ENCODE measurements at places on chromosomes 4 and X.

DNA sequence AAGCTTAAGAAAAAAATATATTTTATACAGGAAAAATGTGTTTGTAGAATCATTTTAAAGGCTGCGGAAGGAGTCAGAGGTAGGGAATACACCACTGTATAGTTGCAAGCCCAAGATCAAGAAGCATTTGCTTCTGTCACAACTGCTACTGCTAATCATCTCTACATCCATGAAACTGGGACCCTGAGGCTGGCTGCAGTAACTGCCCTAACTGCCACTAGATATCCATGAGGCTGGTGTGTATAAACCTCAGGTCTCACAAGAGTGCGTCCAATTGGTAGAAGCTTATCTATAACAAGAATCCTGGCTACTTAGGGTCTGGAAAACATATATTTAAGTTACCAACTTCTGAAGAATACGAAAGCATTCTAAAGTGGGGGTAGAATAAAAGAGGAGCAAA is 69.1 kb downstream of the RXFP1 start:
- DNase-seq = no peak

DNA sequence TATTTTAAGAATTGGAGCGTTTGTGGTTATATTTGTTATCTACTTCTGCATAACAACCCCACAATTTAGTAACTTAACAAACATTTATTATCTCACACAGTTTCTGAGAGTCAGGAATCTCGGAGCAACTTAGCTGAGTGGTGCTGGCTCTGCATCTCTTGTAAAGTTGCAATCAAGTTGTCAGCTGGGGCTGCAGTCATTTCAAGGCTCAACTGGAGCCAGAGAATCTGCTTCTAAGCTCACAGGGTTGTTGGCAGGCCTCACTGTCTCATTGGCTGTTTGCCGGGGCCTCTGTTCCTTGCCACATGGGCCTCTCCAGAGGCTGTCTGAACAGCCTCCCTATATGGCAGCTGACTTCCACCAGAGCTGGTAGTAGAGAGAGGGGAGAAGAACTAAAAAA is 281.2 kb upstream of the GNPDA2 start:
- DNase-seq = no peak

- DNase-seq = no peak
Measured at GRCh38 chr4:128357286-128357685, 69.7 kb upstream of the PGRMC2 start.

DNA sequence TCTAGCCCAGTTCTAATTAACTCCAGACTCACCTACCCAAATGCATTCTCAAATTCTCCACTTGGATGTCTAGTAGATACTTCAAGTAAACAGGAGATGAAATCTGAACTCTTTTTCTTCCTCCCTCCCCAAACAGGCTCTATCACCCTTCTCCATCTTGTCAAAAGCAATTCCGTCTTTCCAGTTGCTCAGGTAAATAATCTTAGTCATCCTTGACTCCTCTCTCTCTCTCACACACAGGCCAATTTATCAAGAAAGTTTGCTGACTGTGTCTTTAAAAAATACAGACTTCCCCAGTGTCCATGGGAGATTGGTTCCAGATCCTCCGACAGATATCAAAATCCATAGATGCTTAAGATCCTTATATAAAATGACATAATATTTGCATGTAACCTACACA is 12.9 kb downstream of the TXK start:
- DNase-seq = no peak

GRCh38 chrX:36019125-36019524 is 99.6 kb downstream of the CFAP47 start:
- no peak for DNase-seq

GRCh38 chr4:185805979-185806378 is 6.0 kb downstream of the SORBS2 start:
- DNase-seq = no peak

GRCh38 chrX:14956813-14957582 is 83.8 kb downstream of the MOSPD2 start:
- DNase-seq = no peak

GRCh38 chrX:150736475-150736874 is 43.3 kb downstream of the MTMR1 start:
- DNase-seq = no peak

- DNase-seq = peak; percentile 55
Measured at GRCh38 chr4:82797405-82798111, 1.0 kb downstream of the SCD5 start.

GRCh38 chr4:2771264-2771663 is 15.1 kb upstream of the TNIP2 start:
- DNase-seq = no peak

DNA sequence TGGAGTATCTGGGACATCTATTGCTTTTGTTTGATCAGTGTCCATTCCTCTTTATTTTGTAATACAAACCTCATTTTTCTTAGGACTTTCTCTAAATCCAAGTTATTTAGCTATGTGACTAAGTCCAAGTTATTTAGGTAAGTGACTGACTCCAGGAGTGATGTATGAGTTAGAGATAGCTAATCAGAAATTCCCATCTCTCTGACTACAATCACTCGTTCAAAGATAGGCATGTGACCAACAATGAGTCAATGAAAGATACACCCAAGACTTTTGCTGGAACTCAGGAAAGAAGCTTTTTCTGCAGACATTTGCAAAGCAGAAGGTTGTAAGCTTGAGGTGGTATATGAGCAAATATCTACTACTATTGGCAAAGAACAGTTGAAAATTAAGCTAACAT is 72.5 kb upstream of the KCNIP4 start:
- no peak for DNase-seq

DNA sequence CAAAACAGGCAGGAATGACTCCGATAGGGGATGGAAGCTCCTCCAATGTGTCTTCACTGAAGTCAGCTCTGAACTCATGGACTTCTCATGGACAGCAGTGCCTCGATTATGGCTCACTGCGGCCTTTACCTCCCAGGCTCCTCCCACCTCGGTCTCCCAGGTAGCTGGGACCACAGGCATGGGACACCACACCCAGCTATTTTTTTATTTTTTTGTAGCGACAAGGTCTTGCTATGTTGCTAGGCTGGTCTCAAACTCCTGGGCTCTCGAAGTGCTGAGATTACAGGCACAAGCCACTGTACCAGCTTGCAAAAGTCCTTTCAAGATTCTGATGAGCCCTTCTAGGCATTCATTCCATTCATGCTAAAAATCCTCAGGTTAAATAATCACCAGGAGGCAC is 181.5 kb downstream of the NSUN7 start:
- DNase-seq = no peak

DNA sequence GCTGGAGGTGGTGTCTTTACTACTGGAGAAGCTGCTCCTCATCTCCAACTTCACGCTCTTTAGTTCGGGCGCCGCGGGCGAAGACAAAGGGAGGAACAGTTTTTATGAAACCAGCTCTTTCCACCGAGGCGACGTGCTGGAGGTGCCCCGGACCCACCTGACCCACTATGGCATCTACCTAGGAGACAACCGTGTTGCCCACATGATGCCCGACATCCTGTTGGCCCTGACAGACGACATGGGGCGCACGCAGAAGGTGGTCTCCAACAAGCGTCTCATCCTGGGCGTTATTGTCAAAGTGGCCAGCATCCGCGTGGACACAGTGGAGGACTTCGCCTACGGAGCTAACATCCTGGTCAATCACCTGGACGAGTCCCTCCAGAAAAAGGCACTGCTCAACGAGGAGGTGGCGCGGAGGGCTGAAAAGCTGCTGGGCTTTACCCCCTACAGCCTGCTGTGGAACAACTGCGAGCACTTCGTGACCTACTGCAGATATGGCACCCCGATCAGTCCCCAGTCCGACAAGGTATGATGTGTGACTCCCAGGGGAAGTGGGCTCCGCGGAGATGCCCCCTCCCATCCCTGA is 634 bp downstream of the LRAT start:
- DNase-seq = no peak

- DNase-seq = no peak
Measured at GRCh38 chr4:132275583-132276121, 873.4 kb upstream of the PCDH10 start.

DNA sequence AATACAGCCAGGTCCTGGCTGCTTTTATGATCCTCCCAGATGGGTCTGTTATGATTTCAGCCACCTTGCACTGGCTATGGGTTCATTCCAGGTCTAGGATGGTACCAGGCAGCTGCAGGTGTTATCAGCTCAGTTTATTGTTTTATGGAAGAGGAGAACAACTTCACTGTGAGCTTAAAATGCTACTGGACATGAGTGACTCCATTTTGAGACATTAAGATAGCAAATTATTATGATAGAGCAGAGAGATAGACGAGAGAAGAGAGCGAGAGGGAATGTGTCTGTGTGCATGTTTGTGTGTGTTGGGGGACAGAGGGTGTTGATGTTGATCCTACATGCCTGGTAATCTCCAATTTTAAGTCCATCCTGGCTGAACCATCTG is 820.2 kb downstream of the FSTL5 start:
- no peak for DNase-seq

DNA sequence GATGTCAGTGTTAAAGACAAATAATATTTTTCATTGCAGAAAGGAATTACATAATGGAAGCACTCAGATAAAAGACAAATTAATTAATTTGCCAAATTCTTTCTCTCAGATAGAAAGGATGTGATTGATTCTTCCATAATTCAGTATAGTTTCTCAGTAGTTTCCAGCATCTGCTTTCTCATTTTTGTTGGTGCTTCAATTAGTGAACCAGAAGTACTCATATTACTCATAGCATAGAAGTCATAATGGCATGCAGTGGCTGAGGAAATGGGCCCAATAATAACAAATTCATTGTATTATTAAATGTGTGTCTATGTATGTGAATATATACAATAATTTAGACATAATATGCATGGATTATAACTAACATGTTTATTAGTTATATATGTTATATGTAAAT is 393.3 kb upstream of the TRAM1L1 start:
- peak; percentile 2 for DNase-seq

DNA sequence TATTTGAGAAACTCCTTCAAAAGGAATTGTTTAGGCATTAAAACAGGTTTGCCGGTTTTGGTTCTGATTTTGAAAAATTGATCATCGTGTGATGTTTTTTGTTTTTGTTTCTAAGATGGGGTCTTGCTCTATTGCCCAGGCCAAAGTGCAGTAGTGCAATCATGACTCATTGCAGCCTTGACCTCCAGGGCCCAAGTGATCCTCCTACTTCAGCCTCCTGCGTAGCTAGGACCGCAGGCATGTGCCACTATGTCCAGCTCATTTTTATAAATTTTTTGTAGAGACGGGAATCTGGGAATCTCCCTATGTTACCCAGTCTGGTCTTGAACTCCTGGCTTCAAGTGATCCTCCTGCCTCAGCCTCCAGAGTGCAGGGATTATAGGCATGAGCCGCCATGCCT is 35.0 kb downstream of the CLCN3 start:
- DNase-seq = no peak

DNA sequence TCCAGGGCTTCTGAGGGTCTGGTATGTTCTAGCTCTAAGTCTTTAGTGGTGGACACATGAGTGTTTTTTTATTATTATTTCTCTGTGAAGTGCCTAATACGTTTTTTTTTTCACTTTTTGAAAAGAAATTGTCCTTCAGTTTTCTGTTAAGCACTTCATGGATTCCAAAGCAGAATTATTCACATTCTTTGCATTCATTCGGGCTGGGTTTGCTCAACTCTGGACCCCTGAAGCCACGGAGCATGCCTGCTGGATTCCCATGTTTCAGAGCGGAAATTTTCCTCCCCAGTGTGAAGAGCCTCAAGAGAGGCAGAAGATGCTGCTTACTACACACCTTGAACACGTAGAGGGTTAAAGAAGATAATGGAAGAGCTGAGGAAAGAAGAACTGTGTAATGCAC is 107.5 kb downstream of the EGF start:
- DNase-seq = peak; percentile 15

- DNase-seq = no peak
Measured at GRCh38 chrX:23100826-23101225, 101.1 kb downstream of the DDX53 start.

DNA sequence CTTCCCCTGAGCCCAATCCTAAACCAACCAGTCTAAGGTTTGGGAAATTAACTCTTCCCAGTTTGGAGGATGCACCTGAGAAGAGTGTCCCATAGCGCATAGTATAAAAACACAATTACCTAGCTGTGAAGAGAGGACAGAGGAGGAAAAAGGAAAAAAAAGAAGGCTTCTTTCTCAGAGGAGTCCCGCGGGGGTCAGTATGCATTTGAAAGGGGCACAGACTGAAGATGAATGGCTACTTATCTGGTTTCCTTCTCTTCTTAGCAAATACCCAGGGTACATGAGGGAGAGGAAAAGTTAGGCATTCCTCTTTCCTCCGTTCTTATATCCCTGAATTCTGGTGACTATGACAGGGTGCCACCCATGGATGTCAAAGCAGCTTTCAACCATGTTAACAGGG is 96.9 kb downstream of the TMEM47 start:
- DNase-seq = no peak

- no peak for DNase-seq
Measured at GRCh38 chr4:69039071-69039470, 57.2 kb upstream of the UGT2B7 start.

DNA sequence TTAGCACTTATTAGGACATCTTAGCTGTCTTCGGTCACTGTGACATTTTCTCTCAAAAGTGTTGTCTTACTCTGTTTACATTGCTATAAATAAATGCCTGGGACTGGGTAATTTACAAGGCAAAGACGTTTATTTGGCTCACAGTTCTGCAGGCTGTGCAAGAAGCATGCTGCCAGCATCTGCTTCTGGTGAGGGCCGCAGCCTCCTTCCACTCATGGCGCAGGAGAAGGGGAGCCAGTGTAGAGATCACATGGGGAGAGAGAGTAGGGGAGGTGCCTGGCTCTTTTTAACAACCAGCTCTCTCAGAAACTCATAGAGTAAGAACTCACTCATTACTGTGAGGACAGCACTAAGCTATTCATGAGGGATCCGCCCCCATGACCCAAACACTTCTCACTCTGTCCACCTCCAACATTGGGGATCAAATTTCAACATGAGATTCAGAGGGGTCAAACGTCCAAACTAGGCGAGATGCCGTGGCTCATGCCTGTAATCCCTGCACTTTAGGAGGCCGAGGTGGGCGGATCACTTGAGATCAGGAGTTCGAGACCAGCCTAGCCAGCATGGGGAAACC is 43.5 kb upstream of the HERC6 start:
- DNase-seq = no peak

GRCh38 chr4:58749206-58749605 is 1639.0 kb upstream of the IGFBP7 start:
- no peak for DNase-seq

DNA sequence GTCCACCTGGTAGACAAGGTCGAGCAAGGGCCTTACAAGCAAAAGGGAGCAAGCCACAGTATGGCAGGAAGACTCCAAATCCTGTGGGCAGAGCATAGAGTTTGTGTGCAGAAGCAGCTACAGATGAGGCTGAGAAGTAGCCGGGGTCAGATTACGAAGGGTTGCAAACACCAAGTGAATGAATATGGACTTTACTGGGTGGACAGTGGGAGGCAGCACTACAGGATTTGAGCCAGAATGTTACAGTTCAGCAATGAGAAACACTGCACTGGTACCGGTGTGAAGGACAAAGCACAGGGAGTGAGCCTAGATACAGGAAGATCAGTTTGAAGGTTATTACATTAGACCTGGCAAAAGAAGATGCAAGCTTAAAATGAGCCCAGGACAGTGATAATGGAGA is 46.1 kb upstream of the HOPX start:
- DNase-seq = peak; percentile 27
